Caco-2 (cell line): ENCODE measurements at places on chromosomes 1 and 21. TPM values are rescaled to one million over a fixed set of nuclear protein-coding genes. Genes with fewer than 3 reads are reported as not detected.

- no peak for DNase-seq
- H3K27me3 ChIP-seq: no peaks in the 10 kb centered on the region
- no peaks in the 10 kb centered on the region for H3K36me3 ChIP-seq
- no peak overlapping the region for H3K4me3 ChIP-seq
- H3K4me1 ChIP-seq: no peaks in the 10 kb centered on the region
Measured at GRCh38 chr1:246695136-246695535, 29.1 kb upstream of the SCCPDH start.

DNA sequence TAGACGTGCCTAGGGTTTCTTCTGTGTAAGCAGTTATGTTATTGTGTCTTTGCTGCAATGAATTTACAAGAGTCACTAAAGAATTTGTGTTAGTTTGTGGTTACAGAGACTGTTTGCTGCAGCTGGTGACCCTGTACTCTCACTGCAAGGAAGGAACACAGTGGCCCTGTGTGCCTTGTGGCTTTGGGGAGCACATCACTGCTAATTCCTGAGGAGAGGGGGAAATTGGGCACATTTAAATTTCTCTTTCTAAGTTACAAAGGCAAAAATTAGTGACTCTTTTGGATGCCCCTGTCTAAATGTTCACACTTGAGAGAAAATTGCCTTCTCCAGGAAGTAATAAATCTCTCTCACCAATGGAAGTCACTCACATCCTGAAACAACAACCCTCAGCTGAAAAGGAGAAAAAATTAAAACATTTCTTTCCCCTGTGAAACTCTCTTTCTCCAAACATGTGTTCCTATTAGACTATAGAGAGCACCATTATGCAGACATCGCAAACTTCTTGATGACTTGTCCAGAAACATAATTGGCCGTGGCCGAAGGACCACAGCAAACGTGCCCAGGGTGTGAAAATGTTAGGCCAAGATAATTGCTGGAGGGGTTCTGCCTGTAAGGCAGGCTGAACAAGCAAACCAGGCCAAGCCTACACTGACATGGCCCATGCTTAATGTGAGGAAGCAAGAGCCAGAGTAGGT is 32.3 kb upstream of the SPAG17 start:
- H3K4me3 ChIP-seq: no peak overlapping the region
- no peak overlapping the region for H3K27ac ChIP-seq
- H3K4me1 ChIP-seq: no peaks in the 10 kb centered on the region
- no peak for DNase-seq
- no peaks in the 10 kb centered on the region for H3K27me3 ChIP-seq

DNA sequence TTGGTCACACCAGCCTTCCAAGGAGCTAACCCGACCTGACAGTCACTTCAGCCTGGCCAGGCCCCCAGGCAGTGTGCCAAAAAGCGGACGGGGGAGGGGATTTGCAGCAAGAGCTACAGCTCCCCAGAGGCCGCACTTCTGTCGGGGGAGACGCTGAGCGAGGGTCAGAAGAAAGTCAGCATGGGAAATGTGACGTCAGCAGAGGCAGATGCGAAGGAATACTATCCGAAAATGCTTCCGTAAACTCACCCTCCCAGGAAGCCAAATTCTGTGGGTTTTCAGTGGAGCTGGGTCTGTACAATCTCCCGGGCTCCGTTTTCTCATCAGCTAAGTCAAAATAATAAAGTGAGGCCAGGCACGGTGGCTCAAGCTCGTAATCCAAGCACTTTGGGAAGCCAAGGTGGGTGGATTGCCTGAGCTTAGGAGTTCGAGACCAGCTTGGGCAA is 28.5 kb upstream of the ECE1 start:
- no peak for DNase-seq
- H3K4me1 ChIP-seq: peaks cover 26% of the 10 kb centered on the region
- no peak overlapping the region for H3K4me3 ChIP-seq
- H3K27me3 ChIP-seq: no peaks in the 10 kb centered on the region
- H3K36me3 ChIP-seq: no peaks in the 10 kb centered on the region; the same call in 1 of the 2 replicates

GRCh38 chr1:201511941-201512539 is 5.1 kb upstream of the CSRP1 start:
- H3K36me3 ChIP-seq: no peaks in the 10 kb centered on the region
- peaks cover 57% of the 10 kb centered on the region for H3K4me1 ChIP-seq
- H3K27me3 ChIP-seq: no peaks in the 10 kb centered on the region
- DNase-seq: no peak

- no peak overlapping the region for H3K4me3 ChIP-seq
- no peaks in the 10 kb centered on the region for H3K36me3 ChIP-seq
- H3K27ac ChIP-seq: no peak overlapping the region
- DNase-seq: no peak
Measured at GRCh38 chr1:160850993-160851392, 11.7 kb downstream of the CD244 start.

DNA sequence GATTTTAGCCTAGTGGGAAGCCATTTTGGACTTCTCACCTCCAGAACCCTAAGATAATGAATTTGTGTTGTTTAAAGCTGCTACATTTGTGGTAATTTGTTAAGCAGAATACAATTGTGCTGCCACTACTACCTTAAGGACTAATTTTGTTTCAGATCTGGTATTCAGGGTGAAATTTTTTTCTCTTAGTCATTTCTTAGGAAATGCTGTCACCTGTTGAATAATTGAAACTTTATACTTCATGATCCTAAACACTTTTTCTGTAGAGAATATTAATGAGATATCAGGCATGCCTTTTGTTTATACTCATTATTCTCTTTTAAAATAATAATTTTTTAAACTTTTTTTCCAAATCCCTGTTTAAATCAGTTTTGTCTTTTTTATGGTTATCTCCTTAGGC is 246.8 kb downstream of the TGFB2 start:
- H3K27me3 ChIP-seq: no peaks in the 10 kb centered on the region
- H3K36me3 ChIP-seq: no peaks in the 10 kb centered on the region
- peaks cover 9% of the 10 kb centered on the region; the same call in 1 of the 2 replicates for H3K4me1 ChIP-seq
- no peak overlapping the region for H3K4me3 ChIP-seq

GRCh38 chr1:172136925-172137324 is 283.6 kb upstream of the C1orf105 start:
- peaks cover 6% of the 10 kb centered on the region for H3K4me1 ChIP-seq
- H3K4me3 ChIP-seq: no peak overlapping the region
- no peaks in the 10 kb centered on the region for H3K36me3 ChIP-seq
- no peak for DNase-seq
- H3K27me3 ChIP-seq: no peaks in the 10 kb centered on the region
- H3K27ac ChIP-seq: no peak overlapping the region

- no peak overlapping the region for H3K27ac ChIP-seq
- H3K27me3 ChIP-seq: no peaks in the 10 kb centered on the region
- H3K4me3 ChIP-seq: no peak overlapping the region
- DNase-seq: no peak
Measured at GRCh38 chr1:248000169-248000568, 13.3 kb upstream of the OR2L5 start.

The CRYAA gene
- not detected in 2 replicates for total RNA-seq

The MGST3 gene
- 173 and 193 TPM in 2 replicates for total RNA-seq
